Left lobe of liver (tissue), 2 donors: ENCODE measurements at places on chromosomes 11 and 22. TPM values are rescaled to one million over a fixed set of nuclear protein-coding genes. Genes with fewer than 3 reads are reported as not detected.

The USH1C gene
- 1.2 TPM for total RNA-seq

The PHLDB1 gene
- 7.5 TPM for total RNA-seq

The HBG1 gene
- total RNA-seq, result 2.5 TPM

The SLCO2B1 gene
- total RNA-seq, result 327 TPM

The CWF19L2 gene
- 4.4 TPM for total RNA-seq

The APOBEC3A gene
- 0.98 TPM for total RNA-seq

The SAA4 gene
- 738 TPM for total RNA-seq

The GGT1 gene
- 166 TPM for total RNA-seq

The KMT5B gene
- total RNA-seq, result 19.3 TPM

The EFCAB6 gene
- 0.45 TPM for total RNA-seq

The PLEKHA7 gene
- total RNA-seq, result 25.8 TPM

The MRGPRX2 gene
- total RNA-seq, result not detected

The CADM1 gene
- 27.2 TPM for total RNA-seq

The DUSP8 gene
- 0.23 TPM for total RNA-seq

The TCIRG1 gene
- total RNA-seq, result 66.5 TPM

The A4GALT gene
- total RNA-seq, result 1.0 TPM

The ASPHD2 gene
- total RNA-seq, result 0.13 TPM

The ZNF215 gene
- total RNA-seq, result 0.10 TPM

The MMP12 gene
- total RNA-seq, result not detected

The PARVA gene
- 22.4 TPM for total RNA-seq

The TEX12 gene
- total RNA-seq, result not detected

The RBM14 gene
- total RNA-seq, result 31.5 TPM

The BEST1 gene
- total RNA-seq, result 0.63 TPM

The DGAT2 gene
- 172 TPM for total RNA-seq

The SCUBE1 gene
- 2.9 TPM for total RNA-seq

The MMP1 gene
- total RNA-seq, result not detected

The C22orf23 gene
- total RNA-seq, result 0.25 TPM

The CCDC87 gene
- total RNA-seq, result 0.10 TPM

The SCGB1D1 gene
- not detected for total RNA-seq

The MRGPRX3 gene
- total RNA-seq, result not detected

The NEFH gene
- 0.15 TPM for total RNA-seq

The INSC gene
- 0.20 TPM for total RNA-seq

The CCDC73 gene
- 0.40 TPM for total RNA-seq
